ENCODE measurements at places on chromosomes 6 and 20.

DNA sequence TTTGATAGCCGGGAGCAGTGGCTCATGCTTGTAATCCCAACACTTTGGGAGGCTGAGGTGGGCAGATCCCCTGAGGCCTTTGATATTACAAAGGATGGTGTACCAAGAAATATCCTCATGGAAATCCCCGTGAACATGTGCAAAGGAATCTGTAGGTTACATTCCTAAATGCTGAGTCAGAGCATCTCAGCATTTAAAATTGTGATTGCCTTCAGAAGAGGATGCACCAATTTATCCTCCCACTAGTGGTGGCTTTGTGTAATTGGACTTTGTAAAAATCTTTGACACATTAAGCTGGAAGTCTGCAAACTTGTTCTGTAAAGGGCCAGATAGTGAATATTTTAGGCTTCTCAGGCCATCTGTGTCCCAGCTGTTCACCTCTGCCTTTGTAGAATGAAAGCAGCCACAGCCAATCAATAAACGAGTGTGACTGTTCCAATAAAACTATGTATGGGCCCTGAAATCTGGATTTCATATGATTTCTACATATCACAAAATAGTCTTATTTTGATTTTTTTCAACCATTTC lies 11.8 kb downstream of the TMEM14B start:
- DNase-seq, result no peak

- DNase-seq, result no peak
These were observed 86.1 kb upstream of the STMND1 start for GRCh38 chr6:17015551-17016381.

DNA sequence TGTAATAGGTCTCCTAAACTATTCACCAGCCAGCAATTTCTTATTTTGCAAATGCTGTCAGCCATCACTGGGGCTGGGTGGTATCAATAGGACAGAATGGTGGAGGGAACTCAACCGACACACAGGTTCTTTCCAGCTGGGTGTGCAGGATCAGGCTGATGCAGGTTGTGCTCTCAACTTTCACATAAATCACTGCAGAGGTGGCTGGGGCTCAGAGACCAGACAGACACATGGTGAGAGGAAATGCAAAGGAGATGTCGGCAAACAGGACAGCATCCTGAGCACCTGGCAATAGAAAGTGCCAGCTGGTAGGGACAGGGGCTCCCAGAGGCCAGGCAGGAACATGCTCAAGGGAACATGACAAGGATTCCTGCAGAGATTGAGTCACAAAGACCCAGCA lies 254.9 kb downstream of the SOD2 start:
- no peak for DNase-seq

GRCh38 chr20:59775687-59776055 lies 157.8 kb downstream of the SYCP2 start:
- DNase-seq, result no peak

- no peak for DNase-seq
These were observed at the start of gene C20orf141 for GRCh38 chr20:2814587-2815051. Gene C20orf141, plus strand, starts transcription at chr20:2814987. Its CDS starts 198 bp downstream, at chr20:2815185.

DNA sequence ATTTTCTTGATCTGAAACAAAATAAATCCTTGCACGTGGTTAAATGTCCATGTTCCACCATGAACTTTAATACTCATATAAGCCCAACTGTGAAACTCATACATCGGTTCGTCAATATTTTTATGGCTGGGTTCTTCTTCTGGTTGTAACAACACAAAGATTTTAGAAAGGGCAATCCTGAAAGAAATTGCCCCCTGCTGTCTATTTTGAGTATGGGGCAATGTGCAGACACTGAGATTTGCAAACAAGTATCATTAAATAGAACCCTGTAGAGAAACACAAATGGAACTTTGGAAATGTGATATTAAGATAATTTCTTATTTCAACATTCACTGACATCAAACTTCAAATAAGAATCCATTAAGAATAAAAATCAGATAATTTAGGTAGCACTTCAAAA lies 80.2 kb upstream of the PHACTR1 start:
- no peak for DNase-seq

GRCh38 chr6:138645976-138646640 lies 127.5 kb upstream of the CCDC28A start:
- DNase-seq, result no peak

DNA sequence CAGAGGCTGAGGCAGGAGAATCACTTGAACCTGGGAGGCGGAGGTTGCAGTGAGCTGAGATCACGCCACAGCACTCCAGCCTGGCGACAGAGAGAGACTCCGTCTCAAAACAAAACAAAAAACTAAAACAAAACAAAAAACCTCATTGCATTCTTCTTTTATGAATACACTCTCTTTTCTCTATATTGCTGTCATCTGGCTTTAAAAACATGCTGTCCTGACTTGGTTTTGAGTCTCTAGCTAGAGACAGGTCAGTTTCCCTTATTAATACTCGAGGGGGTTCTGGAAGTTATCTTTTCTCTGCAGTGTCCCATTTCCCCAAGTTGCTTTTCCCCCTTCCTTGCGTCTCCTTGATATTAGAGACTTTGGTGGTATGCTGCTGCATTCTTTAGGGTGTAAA lies 50.9 kb downstream of the RIOK1 start:
- no peak for DNase-seq

DNA sequence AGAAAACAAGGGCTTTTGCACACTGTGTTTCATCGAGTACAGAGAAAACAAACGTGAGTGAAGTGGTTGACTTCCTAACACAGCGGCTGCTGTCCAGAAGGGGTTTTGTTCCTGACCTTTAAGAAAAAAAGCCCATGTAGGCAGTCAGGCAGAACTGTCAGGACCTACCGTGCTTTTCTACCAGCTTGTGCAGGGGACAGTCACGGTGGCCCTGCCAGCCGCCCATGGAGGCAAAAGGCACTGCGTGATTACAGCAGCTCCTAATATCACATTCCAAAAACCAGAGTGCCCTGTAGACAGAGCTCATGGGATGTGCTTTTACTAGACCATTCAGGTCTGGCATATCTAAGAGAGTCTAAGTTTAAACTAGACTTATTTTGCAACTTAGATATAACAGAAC lies 12.2 kb downstream of the TNFAIP3 start:
- no peak for DNase-seq

DNA sequence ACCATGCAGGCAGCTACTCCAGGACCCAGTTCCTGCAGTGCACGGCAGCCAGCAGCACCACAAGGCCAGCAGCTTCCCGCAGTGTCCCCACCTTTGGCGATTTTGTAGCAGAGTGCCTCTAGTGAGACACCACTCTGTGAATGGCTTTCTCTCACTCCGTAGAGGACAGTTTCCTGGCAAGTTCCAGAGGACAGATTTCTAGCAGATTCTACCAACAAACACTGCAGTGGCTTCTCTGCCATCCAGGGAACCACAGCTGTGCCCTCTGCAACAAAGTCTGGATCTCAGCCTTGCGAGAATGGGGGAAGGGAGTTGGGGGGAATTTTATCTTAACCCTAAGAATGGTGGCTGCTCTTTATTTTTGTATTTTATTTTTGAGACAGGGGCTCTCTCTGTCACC lies 28.7 kb downstream of the SNHG17 start:
- no peak for DNase-seq

- no peak for DNase-seq
These were observed 1.2 kb upstream of the TBXT start for GRCh38 chr6:166168616-166169548.

All from stimulated activated CD4-positive, alpha-beta T cell treated with anti-CD3 and anti-CD28 coated beads, Interleukin-1b, Interleukin-23, amount 100 ng/mL, for 4 hours (primary cell).